ENCODE measurements at places on chromosomes 1 and 21.

- no peak for ATAC-seq
Observed at GRCh38 chr1:54837002-54837853, 36.1 kb upstream of the TTC22 start.

GRCh38 chr1:31043631-31044030 is 21.9 kb downstream of the PUM1 start:
- ATAC-seq, result no peak

DNA sequence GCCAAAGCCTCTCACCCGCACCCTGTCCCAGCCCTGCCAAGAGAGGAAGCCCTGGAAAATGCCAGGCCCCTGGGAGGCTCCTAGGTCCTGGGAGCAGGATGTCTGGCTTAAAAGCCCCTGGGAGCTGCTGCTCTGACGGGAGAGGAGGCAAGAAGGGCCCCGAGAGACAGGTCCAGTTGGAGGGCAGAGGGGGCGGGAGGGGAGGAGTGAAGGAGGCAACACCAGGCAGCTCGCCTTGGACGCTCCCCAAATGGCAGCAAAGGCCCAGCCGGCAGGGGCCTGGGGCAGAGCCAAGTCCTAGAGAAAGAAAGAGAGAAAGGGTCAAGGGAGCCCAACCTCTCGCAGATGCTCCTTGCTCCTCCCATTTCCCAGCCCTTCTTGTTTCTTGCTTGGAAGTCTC is 6.8 kb downstream of the ETV3L start:
- no peak for ATAC-seq

DNA sequence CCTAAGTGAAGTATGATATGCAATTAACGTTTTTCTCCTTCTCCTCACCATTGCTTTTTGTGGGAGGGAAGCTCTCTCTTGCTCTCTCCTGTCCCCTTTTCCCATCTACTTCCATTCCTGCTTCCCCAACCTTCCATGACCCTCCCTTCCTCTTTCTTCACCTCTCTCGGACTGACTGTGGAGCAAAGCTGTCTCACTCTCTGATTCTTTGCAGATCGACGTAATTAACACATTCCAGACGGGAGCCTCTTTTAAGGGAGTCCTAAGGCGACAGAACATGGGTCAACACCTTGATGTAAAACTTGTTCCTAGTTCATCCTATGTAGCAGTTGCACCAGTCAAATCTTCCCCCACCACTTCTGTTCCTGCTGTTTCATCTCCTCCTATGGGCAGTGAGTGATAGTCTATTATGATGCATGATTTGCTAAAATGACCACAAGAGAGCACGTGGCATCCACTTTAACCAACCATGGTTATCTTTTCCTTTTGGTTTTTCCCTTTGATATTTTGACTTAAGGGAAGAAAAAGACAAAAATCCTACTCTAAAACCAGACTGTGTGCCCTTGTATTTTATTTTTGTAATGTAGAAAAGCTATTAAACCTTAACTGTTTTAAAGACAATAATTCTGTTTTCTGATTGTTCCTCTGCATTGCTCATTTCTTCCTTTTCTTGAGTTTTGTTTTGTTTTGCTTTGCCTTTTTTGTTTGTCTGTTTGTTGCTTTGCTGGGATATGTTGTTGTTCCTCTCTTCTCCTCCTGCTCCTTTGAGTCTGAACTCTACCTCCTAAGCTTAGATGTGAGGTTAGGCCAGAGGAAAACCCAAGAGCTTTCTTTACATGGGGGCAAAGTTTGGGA is 31.7 kb upstream of the LAX1 start:
- ATAC-seq, result no peak

- peak; percentile 96 for ATAC-seq
Observed at GRCh38 chr1:224203243-224204016, 20.4 kb downstream of the DEGS1 start.

DNA sequence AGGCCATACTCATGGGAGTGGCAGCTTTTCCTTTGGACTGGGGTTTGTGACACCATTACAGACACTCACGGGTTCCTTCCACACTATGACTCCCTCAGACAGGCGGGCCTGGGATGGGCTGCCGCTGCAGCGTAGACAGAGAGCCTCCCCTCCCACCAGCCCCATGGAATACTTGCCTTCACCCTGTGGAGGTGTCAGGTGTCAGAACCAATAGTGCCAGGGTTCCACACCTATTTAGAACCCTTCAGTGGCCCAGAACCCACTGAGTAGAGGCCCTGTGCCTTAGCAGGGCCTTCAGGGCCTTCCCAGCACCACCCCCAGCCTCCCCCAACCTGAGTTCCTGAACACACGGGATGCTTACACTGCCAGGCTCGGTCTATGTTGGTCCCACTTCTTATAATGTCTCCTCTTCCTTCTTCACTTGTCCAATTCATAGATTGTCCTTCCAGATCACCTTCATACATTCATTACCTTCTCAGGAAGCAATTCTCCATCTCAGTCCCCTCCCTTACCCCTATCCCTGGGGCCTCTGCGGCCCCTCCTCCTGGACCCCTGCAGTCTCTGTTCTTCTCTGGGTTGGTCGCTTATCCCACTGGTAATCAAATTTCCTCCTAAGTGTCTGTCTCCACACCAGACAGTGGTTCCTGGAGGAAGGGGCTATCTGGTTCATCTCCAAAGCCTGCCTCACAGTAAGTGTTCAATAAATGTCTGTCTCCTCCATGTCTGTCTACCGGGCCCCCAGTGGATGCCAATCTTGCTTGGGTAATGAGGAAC is 1.4 kb upstream of the RHBG start:
- no peak for ATAC-seq

DNA sequence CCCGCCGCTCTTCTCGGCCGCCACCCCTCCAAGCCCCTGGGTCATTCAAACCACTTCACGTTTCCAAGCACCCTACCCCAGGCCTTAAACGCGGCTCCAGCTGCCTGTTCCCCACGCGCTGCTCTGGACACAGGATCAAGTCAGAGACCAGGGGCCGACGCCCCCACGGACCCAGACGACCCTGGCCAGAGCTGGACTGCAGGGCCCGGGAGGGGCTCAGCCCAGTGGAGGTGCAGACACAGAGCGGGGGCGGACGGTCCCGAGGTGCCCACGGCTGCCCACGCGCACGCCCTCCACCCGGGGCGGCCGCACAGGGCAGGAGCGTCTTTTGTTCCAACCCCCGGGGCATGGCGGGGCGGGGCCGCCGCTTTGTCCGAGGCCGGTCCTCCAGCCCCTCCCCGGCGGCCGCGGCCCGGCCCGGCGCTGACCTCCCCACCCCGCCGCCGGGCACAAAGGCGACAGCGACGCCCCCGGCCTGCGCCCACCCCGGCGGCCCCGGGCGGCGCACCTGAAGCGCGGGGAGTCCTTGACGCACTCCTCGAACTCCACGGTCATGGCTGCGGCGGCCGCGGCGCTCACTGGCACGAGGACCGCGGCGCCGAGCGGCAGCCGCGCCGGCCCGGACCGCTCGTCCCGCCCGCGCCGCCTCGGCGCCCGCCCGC is 338 bp downstream of the ACAP3 start:
- peak; percentile 1 for ATAC-seq

GRCh38 chr21:31905503-31906451 is 33.0 kb downstream of the HUNK start:
- no peak for ATAC-seq

GRCh38 chr1:224626042-224626441 is 9.9 kb downstream of the CNIH3 start:
- no peak for ATAC-seq

DNA sequence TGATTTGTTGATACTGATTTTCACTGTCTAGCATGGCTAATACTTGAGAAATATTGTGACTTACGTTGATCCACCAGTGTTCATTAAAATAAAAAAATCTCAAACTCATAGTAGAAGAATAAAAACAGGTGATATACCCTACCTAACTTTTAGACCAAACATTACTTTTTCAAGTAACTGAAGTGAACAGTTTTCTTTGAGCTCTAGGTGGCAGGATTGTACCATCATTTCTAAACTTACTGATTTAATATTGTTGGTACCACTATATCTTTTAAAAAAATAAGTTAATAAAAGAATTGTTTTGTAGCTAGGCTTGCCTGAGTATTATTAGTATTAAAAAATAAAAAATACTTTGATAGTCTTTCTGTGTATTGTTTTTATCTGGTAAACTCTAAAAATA is 21.5 kb downstream of the CDC73 start:
- ATAC-seq, result no peak

DNA sequence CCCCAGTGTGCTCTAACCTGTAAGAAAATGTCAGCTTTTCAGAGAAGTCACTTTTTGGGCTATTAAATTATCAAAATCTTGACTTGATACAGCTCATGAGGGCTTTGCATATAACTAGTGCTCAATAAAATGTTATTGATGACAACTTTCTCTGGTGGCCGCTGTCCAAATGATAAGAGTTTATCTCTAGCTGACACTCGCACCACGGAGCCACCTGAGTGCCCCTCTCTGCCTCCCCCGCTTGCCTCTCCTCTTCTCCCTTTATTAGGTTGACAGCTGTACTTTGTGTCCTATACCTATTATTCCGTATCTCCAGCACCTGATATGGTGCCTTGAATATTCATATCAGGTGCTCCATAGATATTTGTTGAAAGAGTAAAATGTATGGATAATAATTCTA is 82.8 kb downstream of the PHTF1 start:
- no peak for ATAC-seq

DNA sequence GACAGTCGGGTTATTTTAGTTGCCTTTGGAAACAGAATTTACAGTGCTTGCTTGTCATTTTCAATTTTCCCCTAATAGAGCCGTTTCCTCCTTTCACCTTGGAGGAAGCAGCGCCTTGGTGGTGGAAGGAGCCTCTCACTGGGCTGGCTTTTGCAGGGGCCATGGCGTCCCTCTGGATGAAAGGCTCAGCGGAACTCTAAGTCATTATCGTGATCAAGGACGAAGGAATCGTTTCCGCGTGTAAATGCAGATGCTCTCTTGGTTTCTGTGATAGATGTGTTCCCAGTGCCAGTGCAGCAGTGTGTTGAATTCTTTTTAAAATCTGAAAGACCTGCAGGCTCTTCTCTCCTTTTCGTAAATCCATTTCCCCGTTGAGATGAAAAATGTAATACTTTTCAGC is 126.2 kb upstream of the LMO4 start:
- ATAC-seq, result no peak

DNA sequence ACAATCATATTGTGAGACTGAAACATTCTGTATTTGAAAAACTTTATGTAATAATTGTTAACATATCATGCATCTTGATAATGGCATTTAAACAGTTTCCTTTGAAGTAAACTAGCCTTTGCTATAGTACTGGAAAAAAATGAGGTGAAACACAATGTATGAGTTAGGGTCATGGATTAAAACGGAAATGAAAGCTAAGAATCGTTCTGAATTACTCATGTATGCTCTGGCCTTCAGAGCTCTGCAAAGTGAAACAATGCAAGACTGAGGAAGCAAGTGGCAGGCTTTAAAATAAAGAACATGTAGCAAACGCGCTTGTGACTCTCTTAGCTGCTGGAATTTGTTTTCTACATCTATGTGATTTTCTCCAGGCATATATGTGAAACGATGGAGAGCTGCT is 317.1 kb downstream of the DPYD start:
- no peak for ATAC-seq

GRCh38 chr1:201424146-201424545 is 2.6 kb upstream of the TNNI1 start:
- no peak for ATAC-seq

DNA sequence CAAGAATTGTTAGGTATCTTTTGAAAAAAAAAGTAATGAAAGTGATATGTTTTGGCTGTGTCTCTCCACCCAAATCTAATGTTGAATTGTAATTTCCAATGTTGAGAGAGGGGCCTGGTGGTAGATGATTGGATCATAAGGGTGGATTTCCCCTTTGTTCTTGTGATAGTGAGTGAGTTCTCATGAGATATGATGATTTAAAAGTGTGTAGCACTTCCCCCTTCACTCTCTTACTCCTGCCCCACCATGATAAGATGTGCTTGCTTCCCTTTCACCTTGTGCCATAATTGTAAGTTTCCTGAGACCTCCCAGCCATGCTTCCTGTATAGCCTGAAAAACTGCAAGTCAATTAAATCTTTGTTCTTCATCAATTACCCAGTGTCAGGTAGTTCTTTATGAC is 70.7 kb downstream of the XCL2 start:
- ATAC-seq, result no peak

GRCh38 chr1:86704972-86705664 is 742 bp downstream of the SH3GLB1 start:
- peak; percentile 50 for ATAC-seq

DNA sequence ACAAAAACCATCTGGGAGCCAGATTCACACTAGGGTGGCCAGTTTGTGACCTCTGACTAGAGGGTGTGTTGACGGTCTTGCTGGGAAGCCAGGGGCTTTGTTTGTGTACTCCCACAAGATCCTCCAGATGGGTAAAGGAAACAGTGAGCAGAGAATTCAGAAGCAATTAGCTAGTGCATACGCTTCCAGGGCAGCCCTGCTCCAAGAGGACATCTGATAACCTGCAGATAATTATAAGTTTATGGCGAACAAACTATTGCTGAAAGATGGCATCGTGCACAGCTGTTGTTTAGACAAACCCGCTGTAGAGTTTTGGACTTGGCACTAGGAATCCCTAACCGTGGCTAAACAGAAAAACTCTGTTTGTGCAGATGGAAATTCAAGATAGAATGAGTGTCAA is 326.4 kb downstream of the TGFB2 start:
- ATAC-seq, result no peak

GRCh38 chr1:169113613-169114119 is 7.2 kb downstream of the ATP1B1 start:
- no peak for ATAC-seq

- ATAC-seq, result no peak
Observed at GRCh38 chr1:151540982-151541377, 871 bp downstream of the TUFT1 start.

DNA sequence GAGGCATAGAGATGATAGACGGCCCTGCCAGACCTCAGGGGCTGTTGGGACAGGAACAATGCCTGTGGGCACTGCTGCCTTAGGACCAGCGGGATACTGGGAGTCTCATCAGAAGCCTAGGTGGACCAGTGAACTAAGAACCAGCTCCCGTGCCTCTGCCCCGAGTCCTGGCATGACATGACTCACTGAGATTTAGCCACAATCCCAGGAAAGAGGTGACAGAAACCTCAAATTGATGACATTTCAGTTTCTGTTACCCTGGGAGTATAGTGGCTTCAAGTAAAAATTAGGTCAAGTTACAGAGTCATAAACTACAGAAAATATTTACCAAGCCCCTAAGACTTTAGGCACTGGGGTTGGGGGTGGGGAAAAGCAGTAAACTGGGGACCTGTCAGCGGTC is 74.6 kb upstream of the GADD45A start:
- ATAC-seq, result no peak

- no peak for ATAC-seq
Observed at GRCh38 chr1:203147376-203147775, 19.9 kb downstream of the ADORA1 start.

GRCh38 chr1:21749109-21749508 is 33.8 kb downstream of the USP48 start:
- no peak for ATAC-seq

- ATAC-seq, result no peak
Observed at GRCh38 chr1:191546803-191547202, 611.5 kb upstream of the RGS18 start.
